ENCODE measurements at places on chromosomes 1 and 21.

- no peak for DNase-seq
These were observed 16.5 kb upstream of the LCE2D start for GRCh38 chr1:152646656-152647055.

DNA sequence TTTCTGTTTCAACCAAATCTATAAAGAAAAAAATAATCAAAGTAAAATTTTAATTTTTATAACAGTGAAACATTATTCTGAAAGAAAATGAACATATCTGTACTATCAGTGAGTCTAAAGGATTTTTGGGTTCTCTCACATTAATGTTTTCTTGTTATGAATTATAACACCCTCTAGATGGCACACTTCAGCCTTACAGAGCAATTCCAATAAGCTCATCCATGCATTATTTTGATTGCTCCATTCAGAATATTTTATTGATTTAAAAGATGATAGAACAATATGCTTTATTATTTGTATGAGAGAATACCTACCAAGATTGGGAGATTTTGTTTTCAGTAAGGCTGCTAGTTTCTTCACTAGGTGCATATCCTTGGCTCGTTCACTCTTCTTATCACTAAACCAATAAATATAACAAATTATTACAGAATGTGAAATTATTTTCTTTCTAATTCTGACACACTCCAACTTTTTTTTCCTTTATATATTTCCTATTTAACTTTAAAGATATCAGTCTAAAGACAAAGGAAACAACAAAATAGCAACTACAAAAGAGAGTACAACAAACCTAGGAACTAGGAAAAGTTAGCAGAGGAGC is 82.4 kb downstream of the RAB3GAP2 start:
- peak; percentile 48 for DNase-seq

DNA sequence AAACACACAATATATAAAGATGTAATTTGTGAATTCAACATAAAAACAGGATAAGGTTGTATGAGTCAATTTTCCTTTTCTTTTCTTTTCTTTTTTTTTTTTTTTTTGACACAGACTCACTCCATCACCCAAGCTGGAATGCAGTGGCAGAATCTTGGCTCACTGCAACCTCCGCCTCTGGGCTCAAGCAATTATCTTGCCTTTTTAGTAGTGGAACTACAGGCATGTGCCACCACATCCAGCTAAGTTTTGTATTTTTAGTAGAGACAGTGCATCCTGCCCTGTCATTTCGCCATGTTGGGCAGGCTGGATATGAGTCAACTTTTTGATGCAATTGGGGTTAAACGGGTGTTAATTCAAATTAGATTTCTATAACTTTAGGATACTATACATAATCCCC is 10.3 kb upstream of the SPRR2B start:
- DNase-seq = no peak

GRCh38 chr21:38982096-38982495 is 176.4 kb downstream of the ETS2 start:
- no peak for DNase-seq

DNA sequence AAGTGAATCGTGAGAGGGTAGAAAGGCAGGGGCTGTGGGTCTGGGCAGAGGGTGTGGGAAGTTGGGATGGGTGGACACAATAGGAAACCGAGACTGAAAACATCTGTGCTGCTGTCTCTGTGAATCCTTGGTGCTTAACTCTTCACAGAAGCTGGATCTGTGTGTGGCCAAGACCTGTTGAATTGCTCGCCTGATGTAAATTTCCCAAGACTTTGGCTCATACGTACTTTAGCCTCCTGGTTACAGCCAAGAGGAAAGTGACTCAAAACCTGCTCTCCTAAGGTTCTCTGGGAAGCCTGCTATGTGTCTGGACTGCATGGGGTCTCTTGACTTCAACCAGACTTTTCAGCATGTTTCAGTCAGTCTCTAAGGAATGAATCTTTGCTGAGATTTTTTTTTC is 270.3 kb downstream of the RWDD3 start:
- no peak for DNase-seq

DNA sequence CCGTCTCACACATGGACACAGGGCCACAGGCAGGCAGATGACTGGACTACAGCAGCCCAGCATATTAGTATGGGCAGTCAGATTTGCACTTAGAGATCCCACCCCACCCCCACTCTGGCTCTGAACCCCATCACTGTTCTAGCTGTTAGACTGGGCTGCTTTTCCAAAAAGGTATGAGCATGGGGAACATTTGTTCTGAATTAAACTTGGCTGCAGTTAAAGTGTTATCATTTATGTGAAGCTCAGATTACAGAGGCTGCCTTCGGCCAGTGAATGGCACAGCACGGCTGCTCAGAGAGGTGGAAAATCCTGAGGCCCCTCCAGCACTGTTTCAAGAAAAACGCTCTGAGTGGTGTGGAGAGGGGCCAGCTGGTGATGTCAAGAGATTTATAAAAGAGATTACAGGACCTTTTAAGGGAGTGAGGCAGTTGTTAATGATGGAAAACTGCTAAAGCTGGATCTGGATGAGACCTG is 6.9 kb upstream of the NOS1AP start:
- DNase-seq = no peak

GRCh38 chr1:52141513-52142219 is at the start of gene ZFYVE9:
Gene ZFYVE9 (plus strand): TSS chr1:52142089. CDS start chr1:52233207, 91,118 bp downstream.
- DNase-seq = peak; percentile 38

- no peak for DNase-seq
These were observed 42.3 kb downstream of the KCNAB2 start for GRCh38 chr1:6087958-6088357.

DNA sequence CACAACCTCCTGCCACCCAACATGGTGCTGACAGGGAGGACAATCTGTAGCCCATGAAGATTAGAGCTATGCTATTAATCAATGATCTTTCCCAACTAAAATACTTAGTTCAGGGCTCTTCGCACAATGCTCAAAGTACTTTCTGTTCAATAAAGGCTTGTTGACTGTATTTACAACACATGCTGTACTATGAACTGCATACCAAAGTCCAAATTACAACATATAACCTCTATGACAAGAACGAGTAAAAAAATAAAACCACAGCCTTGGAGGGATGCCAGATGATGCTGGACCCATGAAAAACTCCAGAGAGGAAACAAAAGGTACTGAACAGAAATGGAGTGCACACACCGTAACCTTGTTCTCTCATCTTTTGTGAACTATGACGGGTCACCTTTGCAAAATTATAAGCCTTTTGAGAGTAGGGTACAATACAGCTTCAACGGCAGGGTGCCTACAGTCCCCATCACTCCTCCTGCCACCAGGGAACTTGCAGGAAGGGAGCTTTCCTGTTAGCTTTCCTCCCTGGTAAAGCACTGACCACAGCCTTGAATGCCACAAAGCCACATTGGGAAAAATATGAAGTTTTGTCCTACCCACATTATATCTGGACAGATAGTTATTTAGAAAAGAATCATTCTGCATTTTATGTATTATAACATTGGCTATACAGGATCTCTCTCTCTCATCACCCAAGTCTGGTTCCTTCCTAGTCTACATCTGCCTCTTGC is 175.6 kb downstream of the NRIP1 start:
- DNase-seq = no peak

DNA sequence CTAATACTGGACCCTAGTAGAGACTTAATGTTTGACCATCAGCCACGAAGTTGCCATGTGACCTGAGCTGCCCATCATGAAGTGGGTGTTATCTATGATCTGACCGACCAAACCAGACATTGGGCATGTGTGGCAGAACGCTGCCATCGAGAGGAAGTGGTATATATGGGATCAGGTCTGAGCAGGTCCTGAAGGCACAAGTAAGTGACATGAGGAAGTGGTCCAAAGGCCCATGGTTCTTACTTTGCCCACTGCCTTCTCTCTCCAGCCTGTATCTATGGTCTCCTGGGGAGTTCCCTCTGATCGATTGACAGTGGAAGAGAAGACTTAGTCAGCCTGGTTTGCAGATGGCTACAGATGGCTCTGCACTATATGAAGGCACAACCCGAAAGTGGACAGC is 7.9 kb downstream of the SPSB1 start:
- no peak for DNase-seq

GRCh38 chr21:36699546-36700294 is 805 bp downstream of the SIM2 start:
- DNase-seq = no peak

GRCh38 chr21:34688145-34688544 is 19.4 kb downstream of the CLIC6 start:
- DNase-seq = no peak
